ENCODE measurements at places on chromosomes 12 and 14.

- DNase-seq, result no peak
Observed at GRCh38 chr12:116481726-116482125, 77.5 kb upstream of the MAP1LC3B2 start.

DNA sequence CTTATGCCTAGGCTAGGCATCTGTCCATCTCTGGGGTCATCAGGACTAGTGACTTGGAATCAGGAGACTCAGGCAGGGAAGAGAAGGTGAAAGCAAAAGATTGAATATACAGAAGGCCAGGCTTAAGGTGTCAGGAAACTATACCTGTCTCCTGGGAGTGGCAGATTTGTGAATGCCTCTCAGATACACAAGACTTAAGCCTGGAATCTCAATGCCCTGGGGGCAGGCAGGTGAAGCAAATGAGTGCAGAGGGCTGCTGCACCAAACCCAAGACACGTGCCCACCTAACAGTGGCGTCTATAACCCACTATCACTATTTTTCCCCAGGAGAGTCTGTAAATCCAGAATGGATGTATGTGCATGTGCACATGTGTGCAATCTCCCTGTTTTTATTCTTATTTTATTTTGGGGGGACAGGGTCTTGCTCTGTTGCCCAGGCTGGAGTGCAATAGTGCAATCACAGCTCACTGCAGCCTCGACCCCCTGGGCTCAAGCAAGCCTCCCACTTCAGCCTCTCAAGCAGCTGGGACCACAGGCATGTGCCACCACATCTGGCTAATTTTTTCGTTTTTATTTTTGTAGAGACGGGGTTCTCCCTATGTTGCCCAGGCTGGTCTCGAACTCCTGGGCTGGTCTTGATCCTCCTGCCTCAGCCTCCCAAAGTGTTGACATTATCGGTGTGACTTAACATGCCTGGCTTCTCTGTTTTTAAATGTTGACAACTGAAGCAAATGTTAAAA lies 31.9 kb upstream of the FOS start:
- DNase-seq, result no peak

DNA sequence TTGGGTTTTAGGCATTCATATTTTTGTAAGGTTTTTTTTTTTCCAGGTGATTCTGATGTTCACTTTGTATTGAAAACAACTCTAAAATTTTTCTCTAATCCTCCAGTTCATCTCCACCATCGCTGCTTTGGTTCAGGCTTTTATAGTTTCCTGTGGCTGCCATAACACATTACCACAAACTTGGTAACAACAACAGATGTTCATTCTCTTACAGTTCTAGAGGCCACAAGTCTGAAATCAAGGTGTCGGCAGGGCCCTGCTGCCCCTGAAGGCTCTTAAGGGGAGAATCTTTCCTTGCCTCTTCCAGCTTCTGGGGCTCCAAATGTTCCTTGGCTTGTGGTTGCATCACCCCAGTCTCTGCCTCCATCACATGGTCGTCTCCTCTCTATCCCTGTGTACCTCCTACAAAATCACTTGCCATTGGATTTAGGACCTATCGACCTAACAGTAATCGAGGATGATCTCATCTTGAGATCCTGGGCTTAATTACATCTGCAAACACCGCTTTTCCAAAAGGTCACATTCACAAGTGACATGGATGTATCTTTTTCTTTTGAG lies 55.2 kb downstream of the PELI2 start:
- no peak for DNase-seq

GRCh38 chr14:36047912-36048311 lies 128.6 kb downstream of the PTCSC3 start:
- no peak for DNase-seq

- no peak for DNase-seq
Observed at GRCh38 chr12:108875682-108876361, 4.1 kb upstream of the DAO start.

DNA sequence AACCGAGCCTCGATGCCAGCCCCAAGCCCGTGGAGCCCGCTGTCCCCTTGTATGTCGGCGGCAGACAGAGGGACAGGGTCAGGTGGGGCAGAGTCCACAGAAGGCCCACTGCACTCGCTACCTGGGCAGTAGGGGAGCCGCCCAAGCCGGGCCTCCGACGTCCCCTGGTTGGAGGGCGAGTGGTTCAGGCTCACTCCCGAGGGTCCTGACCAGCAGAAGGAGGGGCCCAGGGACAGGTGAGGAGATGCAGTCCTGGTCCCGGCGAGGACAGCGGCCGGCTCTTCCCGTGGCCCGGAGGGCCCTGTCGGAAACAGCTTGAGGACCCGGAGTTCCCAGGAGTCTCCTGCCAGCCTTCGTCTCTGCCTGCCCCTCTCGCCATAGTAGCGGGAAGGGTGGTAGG lies 216.7 kb upstream of the SFSWAP start:
- no peak for DNase-seq

GRCh38 chr12:108819920-108820706 lies 37.3 kb downstream of the SSH1 start:
- no peak for DNase-seq

- DNase-seq, result no peak
Observed at GRCh38 chr12:123010110-123010509, 29.6 kb downstream of the ARL6IP4 start.

GRCh38 chr12:100674036-100674888 lies 100.8 kb downstream of the GAS2L3 start:
- DNase-seq, result no peak

DNA sequence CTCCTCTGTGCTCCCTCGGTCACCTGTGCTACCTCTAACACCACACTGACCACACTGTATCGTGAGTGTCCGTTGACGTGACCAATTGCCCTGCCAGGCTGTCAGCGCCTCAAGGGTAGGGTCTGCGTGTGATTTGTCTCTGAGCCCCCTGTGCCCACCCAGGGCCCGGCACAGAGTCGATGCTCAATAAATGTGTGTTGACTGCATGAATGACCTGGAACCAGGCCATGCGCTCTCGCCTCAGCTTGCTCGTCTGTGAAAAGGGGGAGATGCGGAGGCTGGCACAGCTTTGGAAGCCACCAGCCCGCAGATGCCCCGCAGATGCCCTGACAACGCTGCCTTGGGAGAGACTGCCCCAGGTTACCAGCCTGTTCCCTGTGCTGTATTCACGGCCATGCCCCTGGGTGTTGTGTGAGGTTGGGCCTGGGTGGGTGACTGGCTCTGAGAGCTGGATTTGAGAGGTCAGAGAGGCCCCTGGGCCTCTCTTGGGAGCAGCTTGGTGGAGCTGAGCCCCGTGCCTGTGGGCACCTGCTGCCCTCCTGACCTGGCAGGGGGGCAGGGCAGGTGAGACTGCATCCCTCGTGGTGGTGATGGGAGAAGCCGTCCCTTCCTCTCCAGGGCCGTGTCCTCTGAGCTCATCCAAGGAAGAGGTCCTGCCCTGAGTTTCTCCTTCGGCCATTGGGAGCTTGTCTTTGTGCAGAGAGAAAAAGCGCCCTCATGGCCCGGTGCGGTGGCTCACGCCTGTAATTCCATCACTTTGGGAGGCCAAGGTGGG lies 43.2 kb downstream of the CYP46A1 start:
- no peak for DNase-seq

DNA sequence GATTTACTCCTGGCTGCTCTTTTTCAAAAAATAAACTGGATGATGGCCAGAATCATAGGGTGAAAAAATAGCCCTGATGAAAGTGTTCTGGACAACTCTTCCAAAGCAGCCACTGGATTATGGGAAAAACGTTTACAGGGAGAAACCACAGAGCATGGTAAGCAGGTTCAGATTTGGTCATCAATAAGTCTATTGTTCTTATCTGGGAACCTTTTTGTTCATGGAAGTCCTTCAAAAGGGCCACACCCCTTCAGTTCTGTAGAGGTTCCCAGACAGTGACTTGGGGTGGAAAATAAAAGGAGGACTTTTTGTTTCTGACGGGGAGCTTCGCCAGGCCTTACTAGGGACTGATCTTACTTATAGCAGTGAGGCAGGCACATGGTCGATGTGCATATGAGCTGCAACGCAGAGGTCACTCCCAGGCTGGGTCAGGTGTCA lies 117.4 kb upstream of the SLC38A2 start:
- DNase-seq, result no peak
